ENCODE measurements at places on chromosomes 12 and 14.

DNA sequence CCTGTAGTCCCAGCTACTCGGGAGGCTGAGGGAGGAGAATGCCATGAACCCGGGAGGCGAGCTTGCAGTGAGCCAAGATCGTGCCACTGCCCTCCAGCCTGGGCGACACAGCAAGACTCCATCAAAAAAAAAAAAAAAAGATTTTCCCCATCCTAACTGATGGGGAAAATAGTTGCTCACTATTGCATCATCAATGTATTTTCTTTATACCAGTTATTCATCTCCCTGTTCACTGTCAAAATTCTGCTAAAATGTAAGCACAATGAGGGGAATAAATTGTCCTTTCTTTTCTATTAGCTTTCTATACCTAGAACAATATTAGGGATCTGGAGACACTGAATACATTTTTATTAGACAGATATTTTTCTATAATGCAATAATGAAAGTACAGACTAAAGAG, 561.3 kb downstream of the CCER1 start:
- DNase-seq: no peak

DNA sequence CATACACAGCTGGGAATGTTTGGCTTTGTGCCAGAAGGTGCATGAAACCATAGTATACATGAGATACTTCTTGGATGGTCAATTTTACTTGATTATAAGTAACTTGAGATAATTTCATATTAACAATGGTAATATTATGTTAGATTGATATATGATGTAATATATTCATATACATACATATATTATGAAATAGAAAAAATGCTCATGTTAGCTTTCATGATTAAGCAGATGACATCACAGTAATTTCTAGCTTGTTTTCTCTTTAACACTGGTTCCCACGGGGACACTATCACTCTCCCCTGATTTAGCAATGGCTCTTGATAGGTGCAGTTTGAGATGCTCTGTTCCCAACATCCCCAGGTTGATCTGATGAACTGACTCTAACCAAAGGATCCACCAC, 35.4 kb upstream of the NTF3 start:
- DNase-seq: no peak

DNA sequence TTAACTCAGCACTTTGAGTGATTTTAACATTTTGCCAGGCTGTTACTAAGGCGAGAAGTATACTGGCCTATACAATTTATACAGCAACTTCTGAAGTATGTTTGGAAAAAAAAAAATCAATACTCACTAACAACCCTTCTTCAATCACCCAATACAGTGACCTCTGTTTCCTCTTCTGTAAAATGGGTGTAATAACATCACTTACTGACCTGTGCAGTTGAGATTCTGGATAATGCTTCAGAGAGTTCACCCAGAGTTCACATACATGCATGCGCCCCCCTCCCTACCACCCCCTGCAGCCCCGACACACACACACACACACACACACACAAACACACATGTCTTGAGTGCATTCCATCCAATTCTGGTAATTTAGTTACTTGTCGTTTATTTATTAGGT, 9.1 kb downstream of the PAH start:
- no peak for DNase-seq

GRCh38 chr12:90841336-90841735, 113.6 kb downstream of the CCER1 start:
- DNase-seq: no peak

DNA sequence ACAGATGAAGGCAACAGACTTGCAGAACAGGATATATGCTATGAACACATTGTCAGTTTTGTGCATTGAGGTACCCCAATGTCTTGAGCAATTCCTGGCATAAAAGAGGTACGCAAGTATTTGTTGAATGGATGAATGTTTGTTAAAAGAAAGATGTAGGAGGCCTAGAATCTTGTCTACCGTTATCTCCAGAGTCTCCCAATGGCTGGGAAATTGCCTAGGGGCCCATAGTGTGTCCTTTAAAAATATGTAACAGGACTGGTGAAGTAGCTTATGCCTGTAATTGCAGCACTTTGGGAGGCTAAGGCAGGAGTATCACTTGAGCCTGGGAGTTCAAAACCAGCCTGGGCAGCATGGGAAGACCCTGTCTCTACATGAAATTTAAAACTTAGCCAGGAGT, 20.4 kb upstream of the SPTSSA start:
- no peak for DNase-seq

DNA sequence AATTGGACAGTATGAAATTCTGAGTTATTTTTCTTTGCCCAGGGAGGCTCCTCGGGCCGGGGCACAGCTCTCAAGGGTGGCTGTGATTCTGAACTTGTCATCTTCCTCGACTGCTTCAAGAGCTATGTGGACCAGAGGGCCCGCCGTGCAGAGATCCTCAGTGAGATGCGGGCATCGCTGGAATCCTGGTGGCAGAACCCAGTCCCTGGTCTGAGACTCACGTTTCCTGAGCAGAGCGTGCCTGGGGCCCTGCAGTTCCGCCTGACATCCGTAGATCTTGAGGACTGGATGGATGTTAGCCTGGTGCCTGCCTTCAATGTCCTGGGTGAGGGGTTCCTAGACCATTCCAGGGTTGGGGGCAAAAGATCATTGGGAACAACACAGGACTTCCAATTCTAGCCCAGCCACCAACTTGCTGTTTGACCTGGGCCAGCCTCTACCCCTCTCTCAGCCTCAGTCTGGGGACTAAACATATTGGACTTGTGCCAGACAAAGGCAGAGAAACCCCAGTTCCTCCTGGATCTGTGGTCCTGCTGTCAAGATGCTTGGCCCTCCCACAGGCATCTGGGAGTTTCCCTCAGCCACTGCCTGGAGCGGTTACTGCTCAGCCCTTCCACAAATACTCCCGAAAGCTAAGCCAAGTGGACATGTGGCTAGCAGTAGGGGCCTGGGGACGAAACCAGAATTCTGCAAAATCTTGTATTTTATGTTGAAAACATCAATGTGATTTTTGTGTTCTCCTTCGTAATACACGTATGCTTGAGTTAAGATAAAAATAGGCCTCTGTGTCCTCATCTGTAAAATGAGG, 3.5 kb downstream of the OAS3 start:
- DNase-seq: no peak

DNA sequence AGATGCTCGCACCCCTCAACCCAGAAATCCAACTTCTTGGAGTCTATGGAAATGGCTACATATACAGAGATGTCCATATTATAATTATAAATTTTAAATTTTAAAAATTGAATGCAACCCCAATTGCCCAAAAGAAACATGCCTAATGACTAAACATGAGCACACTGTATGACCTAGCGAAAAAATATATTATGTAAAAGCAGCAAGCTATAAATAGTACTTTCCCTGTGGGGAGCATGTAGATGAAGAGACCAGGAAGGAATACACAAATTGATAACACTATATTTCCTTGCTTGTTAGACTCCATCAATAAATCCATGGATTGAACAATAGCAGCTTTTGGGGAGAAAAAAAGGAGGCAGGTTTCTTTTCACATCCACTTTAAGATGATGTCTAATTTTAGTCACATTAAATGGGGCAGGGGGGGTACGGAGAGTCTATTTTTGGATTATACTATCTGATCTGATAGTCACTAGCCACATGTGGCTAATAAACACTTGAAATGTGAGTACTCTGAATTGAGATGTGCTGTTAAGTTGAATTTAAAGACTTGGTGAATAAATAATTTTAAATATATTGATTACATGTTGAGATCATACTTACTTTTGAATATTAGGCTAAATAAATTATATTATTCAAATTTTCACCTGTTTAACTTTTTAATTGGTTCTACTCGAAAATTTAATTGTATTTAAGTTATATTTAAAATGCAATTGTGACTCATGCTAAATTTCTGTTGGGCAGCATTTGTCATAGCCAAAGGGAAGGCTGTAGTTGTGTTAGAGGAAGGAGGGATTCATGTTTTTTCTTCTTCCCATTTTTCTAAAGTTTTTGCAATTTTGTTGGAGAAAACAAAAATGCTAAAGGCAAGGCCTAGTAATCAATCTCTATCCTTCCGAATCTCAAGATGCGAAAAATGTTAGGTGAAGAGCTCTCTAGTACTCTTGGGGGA, 17.5 kb downstream of the MAX start:
- no peak for DNase-seq

DNA sequence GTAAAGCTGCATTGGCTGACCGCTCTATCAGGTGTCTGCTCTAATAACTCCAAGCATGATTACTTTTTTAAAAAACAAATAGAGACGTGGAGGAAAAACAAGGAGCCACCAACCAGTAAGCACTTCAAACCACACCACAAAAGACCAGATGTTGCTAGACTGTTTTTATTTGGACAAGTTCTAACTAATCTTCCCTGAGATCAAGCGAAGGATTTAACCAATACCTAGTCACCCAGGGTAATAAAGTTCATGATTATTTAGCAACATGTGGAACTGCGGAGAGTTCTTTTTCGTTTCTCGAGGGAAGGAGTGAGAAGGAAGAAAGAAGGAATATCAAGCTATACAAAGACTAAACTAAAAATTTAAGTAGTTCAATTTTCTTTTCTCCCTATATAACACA, 288.1 kb downstream of the DUSP6 start:
- DNase-seq: no peak

DNA sequence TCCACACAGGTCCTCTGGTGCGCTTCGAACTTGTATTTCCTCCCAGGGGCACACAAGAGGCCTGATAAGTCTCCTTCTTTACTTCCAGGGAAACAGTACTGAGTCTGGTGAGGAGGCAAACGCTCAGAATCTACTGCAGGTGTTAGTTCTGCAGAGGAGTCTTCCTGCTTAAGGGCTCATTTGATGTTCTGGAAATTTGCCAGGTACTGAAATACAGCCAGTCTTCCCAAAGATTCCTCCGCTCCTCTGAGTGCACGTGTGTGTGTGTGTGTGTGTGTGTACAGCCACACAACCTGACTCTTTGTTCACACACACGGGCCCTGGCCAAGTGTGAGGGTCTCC, 92.0 kb downstream of the FBXL14 start:
- no peak for DNase-seq

GRCh38 chr12:78331753-78332152, 501.1 kb downstream of the NAV3 start:
- no peak for DNase-seq

GRCh38 chr12:1217191-1217949, 226.3 kb downstream of the ERC1 start:
- DNase-seq: no peak

- DNase-seq: no peak
Observed at GRCh38 chr14:60904381-60904780, 76.5 kb downstream of the TRMT5 start.

- DNase-seq: no peak
Observed at GRCh38 chr14:103728721-103729120, 13.1 kb downstream of the ZFYVE21 start.

DNA sequence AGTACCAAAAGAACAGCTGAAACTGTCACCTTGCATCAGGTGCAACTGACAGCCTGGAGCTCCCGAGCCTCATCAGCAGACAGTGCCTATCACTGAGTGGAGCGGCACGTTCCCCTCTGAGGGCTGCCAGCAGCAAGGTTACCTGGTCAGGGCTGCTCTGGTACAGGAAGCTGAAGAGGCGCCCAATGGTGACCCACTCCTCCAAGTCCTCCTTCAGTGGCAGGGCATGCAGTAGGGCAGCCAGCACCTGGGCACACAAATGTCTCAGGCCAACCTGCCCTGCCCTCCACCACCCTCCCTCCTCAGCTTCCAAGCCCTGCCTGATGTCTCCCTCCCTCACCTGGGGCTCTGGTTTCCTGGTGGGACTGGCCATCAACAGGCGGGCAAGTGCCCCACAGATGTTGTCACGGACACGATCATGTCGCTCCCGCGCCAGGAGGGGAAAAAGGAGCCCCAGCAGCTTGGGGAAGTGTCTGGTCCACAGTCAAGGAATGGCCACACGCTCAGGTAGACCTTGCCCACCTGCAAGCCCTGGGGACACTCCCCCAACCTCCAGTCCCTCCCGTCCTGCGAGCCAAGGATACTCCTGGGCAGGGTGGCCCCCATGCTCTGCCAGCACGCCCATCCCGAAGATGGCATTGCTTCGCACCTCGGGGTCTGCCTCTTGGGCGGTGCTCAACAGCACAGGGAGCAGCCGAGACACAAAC, 7.1 kb downstream of the IPO4 start:
- DNase-seq: no peak

DNA sequence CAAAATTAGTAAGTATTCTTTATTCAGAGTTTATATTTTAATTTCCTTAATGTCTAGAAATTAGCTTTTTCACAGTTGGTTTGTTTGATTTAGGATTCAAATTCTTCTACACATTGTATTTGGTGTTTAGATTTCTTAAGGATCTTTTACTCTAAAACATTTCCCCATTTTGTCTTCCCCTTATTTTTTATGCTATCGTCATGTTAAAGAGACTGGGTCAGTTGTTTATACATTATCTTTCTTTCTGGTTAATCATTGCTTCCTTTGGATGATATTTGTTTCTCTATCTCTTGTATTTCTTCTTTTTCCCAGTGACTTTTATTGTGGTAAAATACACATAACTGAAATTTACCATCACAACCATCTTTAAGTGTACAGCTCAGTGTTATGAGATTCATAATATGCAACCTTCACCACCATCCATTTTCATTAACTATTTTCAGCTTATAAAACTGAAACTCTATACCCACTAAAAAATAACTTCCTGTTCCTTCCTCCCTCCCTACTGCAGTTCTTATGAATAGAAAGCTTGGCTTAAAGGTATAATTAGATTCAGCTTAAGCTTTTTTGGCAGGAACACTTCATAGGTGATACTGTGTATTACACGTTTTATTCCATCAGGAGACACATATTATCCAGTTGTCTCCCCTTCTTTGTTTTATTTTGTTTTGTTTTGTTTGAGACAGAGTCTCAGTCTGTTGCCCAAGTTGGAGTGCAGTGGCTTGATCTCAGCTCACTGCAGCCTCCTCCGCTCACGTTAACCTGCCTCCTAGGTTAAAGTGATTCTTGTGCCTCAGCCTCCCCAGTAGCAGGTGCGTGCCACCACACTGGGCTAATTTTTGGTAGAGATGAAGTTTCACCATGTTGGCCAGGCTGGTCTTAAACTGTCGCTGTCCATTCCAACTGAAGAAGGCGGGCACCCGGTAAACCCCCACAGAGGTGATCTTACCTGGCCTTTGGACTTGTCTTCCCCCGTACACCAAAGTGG, 45.0 kb downstream of the NOPCHAP1 start:
- DNase-seq: no peak

DNA sequence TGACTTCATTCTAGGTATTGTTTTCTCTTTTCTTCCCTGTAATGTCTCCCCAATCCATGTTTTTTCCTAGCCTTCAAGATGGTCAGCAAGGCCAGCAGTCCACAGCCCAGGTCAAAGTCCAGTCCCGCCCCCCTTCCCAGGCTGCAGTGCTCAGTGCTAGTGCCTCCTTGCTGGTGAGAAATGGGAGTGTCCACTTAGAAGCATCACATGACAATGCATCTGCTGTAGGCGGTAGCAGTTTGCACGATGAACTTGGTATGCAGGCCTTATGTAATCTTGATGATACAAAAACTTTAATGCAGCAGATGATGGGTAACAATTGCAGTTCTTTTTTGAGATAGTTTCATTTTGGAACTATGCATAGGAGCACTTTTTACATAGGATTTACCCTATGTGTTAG, 88.4 kb downstream of the PCNX1 start:
- DNase-seq: no peak
